ENCODE measurements at places on chromosomes 2 and 18.

GRCh38 chr2:104853534-104854497 is at the start of gene POU3F3:
POU3F3 (plus strand) TSS chr2:104854115; CDS start chr2:104855511, 1,396 bp downstream.
- DNase-seq = peak; percentile 50

- DNase-seq = no peak
These were observed 30.5 kb downstream of the LTBP1 start for GRCh38 chr2:32977228-32977758.

DNA sequence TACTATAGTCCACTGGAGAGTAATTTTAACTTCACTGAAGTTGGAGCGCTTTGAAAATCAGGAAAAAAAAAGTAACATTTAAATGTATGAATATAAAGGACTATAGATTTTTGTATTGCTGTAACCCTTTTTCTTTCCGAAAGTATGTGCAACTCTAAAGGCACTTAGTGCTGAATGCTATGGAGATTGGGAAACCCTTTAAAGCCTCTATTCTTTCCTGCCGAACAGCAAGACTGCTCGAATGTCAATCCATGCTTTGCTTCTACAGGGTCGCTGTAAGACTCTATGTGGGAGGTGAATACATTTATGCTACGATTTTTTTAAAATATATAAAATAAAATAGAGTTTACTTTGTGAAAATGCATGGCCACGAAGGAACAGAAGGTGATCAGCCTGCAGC is 825 bp downstream of the GRB14 start:
- DNase-seq = no peak

DNA sequence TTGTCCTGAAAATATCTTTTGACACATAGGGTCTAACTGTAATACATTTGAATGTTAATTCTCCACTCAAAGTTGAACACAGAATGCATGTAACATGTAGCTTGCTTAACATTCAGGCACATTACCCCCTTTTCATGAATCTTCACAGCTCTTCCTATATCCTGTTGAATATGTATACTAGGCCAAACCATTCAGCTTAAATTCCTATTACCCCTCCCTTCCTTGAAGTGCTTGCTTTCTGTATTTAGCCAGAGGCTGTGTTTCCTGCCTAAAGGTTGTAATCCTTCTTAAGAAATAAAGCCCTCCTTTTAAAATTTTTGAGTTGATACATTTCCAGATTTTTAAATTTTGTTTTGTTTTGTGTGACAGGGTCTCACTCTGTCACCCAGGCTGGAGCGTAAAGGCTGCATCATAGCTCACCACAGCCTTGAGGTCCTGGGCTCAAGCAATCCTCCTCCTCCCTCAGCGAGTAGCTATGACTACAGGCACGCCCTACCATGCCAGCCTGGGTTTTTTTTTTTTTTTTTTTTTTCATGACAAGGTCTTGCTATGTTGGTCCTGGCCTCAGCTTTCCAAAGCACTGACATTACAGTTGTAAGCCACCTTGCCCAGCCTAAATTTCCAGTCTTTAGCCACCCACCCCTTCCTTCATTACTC is 357.6 kb downstream of the DSC3 start:
- DNase-seq = no peak
